ENCODE measurements at places on chromosomes 11 and 22. TPM values are rescaled to one million over a fixed set of nuclear protein-coding genes. Genes with fewer than 3 reads are reported as not detected.

- no peak for DNase-seq
Observed at GRCh38 chr11:70637949-70638583, 239.7 kb downstream of the CTTN start.

- DNase-seq, result no peak
Observed at GRCh38 chr11:78299000-78299710, 110.4 kb downstream of the USP35 start.

The ZDHHC5 gene
- 31.0 TPM for polyA plus RNA-seq

The RIMBP3B gene
- not detected for polyA plus RNA-seq

All from forelimb muscle (tissue), 1 donor.